Activated T-helper 1 cell treated with anti-CD3 and anti-CD28 coated beads, Interleukin-12 subunit alpha, Interleukin-12 subunit beta, Interleukin-2, Interleukin-4 antibody, amounts not matched to agents 30 ng/mL and 10 ng/mL and 1 ng/mL, durations not matched to agents 14 hours and 24 hours and 36 hours (primary cell): ENCODE measurements at places on chromosomes 13 and 19. TPM values are rescaled to one million over a fixed set of nuclear protein-coding genes. Genes with fewer than 3 reads are reported as not detected.

DLL3 gene
- 1.6 and 2.1 TPM in 2 replicates for total RNA-seq

CYP4F3 gene
- total RNA-seq = not detected in 2 replicates

DOCK9 gene
- total RNA-seq = 36.0 and 38.7 TPM in 2 replicates

CGB3 gene
- total RNA-seq = not detected in 2 replicates

NCR1 gene
- total RNA-seq = not detected in 2 replicates

GRIN2D gene
- 0.16 and 0.17 TPM in 2 replicates for total RNA-seq

RGCC gene
- 135 and 139 TPM in 2 replicates for total RNA-seq

PINLYP gene
- total RNA-seq = 4.9 and 5.7 TPM in 2 replicates

DNA sequence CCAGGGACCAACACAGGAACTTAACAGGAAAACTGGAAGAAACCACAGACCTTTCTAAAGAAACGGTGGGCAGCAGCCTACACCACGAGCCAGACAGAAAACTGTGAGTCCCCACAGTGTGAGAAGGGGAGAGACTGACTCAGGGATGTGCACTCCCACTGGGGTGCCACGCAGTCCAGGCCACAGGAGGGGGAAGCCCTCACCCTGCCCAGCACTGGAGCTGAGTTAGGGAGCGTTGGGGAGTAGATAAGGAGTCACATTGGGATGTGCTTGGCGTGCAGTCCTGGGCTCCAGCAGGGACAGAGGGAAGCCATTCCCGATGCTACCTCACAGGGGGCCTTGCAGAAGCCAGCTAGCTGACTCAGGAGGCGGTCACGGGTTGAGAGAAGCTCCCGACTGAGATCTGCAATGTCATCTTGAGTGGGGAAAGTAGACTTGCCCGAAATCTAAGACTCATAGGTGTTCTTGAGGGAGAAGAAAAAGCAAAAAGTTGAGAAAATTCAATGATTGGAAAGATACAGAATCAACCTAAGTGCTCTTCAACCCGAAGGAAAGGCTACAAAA lies 17.3 kb downstream of the SIGLEC8 start:
- DNase-seq = no peak

DNA sequence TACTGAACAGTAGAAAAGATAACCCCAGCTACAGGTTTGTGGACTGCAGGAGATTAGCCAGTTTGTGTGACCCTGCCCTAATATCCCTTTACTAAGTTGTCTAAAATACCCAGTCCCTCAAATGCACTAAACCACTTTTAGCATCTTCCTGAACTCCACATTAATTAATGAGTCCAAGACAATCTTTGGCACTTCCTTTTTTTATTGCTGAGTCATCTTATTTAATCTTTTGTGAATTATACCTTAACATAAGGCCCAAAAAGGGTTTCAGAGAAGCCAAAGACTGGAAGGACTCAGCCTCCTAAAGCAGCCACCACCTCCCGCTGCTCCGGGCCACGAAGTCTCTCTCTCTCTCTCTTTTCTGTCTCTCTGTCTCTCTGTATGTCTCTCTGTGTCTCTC lies 48.8 kb upstream of the PDCD5 start:
- no peak for DNase-seq

DNA sequence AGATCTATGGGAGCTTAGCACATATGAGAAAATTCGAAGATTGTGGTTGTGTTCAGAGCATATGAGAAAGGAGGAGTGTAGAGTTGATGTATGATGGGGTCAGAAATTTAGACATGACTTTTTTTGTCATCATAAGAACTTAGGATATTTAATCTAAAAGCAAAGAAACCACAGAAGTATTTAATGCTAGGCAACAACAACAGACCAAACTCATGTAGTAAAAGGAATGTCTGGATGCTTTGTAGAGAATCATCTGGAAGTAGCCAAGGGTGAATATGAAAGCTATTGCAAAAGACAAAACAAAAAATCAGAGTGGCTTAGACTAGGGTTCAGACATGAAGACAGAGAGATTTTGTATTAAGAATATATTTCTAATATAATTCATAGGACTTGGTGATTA lies 190.3 kb downstream of the SLITRK1 start:
- no peak for DNase-seq

DNA sequence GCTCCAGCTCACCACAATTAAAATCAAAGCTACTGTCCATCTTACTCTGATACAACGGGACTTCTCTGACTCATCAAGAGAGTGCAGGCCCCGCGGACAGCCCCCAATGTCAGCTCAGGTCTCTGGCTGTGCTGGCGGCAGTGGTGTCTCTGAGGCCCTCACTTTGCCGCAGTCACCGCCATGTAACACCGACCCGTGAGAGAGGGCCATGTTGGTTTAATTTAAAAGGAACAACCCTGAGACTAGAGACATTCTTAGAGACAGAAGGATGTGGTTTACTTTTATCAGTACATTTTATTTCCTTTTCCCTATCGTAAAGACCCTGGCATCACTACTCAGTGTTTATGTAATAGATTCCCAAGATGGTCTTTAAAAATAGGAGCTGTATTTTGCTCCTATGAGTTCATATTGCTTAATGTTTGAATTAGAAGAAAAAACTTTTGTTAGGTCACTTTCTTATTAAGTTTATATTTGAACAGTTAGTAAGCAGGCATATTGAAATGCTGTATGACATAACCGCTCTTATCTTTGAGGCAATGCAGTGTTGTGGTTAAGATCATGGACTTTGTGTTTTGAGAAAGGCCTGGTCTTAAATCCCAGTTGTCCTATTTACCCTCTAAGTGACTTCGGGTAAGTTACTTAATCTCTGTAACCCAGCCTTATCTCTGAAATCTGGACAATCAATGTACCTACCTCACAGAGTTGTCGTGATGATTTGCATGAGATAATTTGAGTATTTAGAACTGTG lies 23.4 kb downstream of the DGKH start:
- no peak for DNase-seq

DNA sequence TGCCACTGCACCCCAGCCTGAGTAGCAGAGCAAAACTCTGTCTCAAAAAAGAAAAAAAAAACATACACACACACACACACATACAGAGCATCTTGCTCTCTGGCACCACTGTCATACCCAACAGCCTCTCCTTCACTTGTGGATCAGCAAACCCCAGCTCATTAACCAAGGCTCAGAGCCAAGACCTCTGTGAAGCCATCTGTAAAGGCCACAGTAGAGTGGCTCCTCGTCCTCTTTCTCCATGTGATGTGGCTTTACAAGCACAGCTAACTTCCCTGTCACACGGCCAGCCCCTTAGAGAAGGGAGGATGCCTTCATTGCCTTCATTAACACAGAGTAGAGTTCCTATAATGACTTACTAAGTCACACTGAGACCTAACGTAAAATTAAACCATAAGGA lies 62.7 kb upstream of the LSM14A start:
- no peak for DNase-seq

DNA sequence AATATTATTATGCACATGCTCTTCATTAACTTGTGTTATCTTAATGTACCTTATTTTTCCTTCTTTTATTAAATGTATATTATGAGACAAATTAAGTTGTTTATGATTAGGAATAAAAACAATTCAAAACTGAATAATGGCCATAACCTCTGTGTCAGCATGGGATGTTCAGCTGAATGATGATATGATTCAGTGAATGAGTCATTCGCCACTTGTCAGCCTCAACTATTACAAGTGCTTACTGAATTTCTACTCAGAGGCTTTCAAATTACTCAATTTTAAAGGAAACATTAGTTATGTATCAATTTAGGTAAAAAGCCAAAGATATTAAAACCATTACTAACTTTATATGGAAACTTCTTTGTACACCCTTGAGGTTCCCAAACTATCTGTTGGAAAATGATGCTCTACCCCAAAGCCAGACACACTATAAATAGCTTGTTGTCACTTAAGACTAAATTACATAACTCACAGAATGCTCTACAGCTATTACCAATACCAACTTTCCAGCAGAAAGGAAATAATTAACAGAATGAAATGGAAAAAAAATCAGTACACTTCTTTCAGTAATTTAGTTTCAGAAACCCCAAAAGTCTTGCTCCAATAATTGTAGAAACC lies 14.4 kb downstream of the LIG4 start:
- no peak for DNase-seq

GRCh38 chr13:46361276-46361934 lies 25.6 kb downstream of the RUBCNL start:
- no peak for DNase-seq

DNA sequence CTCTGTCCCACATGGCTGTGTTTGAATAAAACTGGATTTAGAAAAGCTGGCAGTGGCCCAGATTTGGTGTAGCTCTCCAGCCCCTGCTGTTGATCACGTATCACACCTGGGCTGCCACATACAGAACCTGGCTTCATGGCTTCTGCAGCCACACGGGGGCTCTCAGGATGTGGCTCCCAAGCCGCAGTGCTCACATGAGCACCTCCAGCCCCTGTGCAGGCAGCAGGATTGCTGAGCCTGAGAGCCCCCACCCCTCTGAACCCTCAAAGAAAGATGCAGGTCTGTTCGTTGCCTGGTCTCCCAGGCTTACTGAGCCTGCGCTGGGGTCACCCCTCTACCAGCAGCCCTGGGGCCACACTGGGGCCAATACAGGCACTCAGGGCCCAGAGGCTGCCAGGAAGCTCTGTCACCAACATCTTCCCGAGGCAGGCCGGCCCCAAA lies 2.7 kb downstream of the PLEKHF1 start:
- peak; percentile 55 for DNase-seq

GRCh38 chr19:32652894-32653598 lies 21.9 kb downstream of the ANKRD27 start:
- DNase-seq = no peak

GRCh38 chr19:14686411-14686810 lies 3.4 kb upstream of the ZNF333 start:
- DNase-seq = no peak

GRCh38 chr19:32355309-32355708 lies 9.9 kb downstream of the ZNF507 start:
- no peak for DNase-seq

GRCh38 chr19:5103061-5103701 lies 134.3 kb downstream of the KDM4B start:
- no peak for DNase-seq

- DNase-seq = no peak
Measured at GRCh38 chr13:23411220-23411619, 22.3 kb downstream of the SACS start.

DNA sequence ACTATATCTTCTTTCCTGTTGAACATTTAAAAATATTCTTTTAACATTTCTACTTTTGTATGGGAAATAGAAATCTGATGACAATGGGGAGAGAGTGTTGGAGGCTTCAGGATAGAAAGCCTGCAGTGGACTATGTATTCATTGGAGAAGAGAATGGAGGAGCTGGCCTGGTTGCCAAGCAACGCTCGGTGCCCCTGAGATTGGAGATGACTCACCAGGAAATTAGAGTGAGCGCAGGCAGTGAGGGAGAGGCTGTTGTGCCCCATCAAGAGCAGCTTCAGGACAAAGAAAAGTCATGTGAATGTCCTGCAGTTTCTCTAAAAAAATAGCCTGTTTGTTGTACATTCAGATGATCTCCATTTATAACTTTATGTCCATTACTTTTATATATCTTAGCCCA lies 48.7 kb upstream of the ZNF835 start:
- DNase-seq = no peak

DNA sequence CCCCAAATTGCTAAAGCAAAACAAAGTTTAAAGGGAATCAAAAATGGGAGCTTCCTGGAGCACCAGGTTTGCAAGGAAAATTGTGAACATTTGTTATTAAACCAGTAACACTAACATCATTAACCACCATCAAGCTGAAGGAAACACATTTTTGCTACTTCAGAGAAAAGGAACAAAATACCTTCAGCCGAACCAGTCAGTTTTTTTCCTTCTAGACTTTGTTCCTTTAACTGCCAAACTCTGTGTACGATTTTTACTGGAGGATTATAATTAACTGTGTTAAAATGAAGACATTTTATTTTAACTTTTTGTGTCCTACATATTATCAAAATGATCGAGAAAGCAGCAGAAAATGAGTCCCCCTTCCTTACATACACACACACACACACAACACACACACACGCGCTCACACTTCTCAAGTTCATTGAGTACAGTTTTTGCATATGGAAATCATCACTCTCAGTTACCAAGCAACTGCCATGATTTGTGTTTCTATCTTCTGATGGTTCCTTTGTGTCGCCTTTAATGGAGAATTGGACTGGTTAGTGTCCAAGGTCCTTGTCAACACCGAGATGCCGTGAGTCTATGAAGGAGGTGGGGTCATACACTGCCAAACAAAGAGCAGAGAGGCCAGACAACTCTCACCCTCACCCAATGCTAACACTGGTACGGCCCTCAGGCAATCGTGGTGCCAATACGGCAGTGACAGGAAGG lies 9.8 kb upstream of the SERP2 start:
- DNase-seq = no peak

- no peak for DNase-seq
Measured at GRCh38 chr13:48154671-48155070, 59.8 kb upstream of the MED4 start.

DNA sequence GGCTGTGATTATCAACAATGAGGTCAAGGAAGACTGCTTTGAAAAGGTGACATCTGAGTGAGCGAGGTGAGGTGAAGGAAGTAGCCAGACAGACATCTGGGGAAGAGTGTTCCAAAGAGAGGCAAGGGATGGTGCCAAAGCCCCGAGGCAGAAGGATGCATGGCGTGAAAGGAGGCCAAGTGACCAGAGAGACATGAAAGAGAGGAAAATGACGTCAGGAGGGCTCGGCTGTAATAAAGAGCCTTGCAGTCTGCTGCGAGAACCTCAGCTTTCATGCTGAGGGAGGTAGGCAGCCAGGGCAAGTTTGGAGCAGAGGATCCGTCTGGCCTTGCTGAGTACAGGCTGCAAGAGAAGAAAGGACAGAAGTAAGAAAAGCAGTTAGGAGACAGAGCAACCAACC lies 50.8 kb downstream of the FOXO1 start:
- no peak for DNase-seq

DNA sequence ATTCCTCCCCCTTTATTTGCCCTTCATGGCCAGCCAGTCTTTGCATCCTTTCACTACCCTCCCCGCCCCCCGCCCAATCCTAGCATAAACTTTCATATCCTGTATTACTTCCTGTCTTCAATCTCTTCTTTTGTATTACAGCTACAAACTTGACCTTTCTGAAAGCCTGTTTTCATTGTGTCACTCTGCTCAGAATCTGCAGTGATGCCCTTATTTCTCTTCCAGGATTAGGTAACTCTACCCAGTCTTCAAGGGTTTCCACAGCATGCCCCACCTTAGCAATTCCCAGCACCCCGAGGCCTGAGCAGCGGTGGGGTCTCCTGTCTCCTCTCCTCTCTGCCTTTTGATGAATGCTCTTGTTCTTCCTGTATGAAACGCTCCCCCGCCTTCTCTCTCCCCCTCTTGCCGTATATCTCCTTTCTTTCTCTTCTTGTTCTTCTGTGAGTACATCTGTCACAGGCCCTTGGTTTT lies 145.6 kb downstream of the SHISA2 start:
- DNase-seq = no peak

- no peak for DNase-seq
Measured at GRCh38 chr13:68628994-68629393, 1398.9 kb upstream of the PCDH9 start.
